ENCODE measurements at places on chromosomes 12 and 14.

- no peak for DNase-seq
Observed at GRCh38 chr14:64637735-64638473, 66.3 kb upstream of the PLEKHG3 start.

- no peak for DNase-seq
Observed at GRCh38 chr12:126055521-126055920, 990.3 kb downstream of the AACS start.

GRCh38 chr14:61716956-61717355 is 21.6 kb downstream of the HIF1A start:
- DNase-seq, result no peak

DNA sequence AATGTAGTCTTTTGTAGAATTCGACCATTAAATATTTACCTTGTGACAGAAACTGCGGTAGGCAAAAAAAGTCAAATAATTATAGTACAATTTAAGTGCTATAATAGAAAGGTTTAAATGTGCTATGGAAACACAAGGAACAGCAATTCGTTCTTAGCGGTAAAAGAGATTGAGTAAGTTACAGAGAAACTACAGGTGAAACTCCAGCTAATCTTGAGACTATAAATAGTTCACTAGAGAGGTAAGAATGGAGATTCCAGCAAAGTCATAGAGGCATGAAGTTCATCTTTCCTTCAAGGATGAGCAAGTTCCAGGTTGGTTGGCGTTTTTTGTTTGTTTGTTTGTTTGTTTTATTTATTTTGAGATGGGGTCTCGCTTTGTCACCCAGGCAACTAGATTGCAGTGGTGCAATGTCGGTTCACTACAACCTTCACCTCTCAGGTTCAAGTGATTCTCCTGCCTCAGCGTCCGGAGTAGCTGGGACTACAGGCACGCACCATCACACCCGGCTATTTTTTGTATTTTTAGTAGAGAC is 878 bp upstream of the R3HDM2 start:
- DNase-seq, result no peak

GRCh38 chr14:86596024-86596423 is 1066.1 kb downstream of the FLRT2 start:
- no peak for DNase-seq

DNA sequence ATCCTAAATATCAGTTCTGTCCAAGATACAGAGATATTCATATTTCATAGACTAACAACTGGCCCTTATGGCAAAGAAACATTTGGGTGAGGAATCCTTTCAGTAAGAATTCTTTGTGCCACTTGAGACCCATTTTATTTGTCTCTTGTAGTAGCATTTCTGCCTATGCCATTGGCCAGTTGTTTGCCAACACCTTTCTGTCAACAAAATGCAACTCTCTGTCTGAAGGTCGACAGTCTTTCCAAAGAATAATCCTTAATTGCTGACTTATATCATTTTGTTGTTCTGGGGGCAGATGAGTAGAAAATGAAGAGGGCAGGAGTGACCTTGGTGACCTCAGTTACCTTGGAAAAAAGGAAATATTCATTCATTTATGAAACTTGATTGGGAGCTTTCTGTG is 10.9 kb downstream of the IFT43 start:
- DNase-seq, result no peak

DNA sequence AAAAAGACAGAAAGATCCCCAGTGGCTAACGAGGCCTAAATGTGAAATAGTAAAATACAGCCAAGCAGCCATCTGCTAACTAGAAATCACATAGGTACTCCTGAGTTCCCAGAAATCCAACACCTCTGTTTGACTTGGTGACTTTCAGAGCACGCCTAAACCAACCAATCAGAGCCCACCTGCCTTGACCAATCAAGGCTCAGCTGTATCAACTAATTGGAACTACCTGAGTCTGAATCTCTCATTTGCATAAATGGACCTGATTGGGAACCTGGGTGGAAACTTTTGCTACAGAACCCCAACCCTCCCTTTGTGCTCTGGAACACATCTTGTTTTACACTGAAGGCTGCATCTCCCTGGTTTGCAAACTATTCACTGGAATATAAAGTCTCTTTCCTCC is 5.1 kb upstream of the TCL1B start:
- no peak for DNase-seq

GRCh38 chr12:674272-674781 is 11.1 kb upstream of the NINJ2 start:
- no peak for DNase-seq

DNA sequence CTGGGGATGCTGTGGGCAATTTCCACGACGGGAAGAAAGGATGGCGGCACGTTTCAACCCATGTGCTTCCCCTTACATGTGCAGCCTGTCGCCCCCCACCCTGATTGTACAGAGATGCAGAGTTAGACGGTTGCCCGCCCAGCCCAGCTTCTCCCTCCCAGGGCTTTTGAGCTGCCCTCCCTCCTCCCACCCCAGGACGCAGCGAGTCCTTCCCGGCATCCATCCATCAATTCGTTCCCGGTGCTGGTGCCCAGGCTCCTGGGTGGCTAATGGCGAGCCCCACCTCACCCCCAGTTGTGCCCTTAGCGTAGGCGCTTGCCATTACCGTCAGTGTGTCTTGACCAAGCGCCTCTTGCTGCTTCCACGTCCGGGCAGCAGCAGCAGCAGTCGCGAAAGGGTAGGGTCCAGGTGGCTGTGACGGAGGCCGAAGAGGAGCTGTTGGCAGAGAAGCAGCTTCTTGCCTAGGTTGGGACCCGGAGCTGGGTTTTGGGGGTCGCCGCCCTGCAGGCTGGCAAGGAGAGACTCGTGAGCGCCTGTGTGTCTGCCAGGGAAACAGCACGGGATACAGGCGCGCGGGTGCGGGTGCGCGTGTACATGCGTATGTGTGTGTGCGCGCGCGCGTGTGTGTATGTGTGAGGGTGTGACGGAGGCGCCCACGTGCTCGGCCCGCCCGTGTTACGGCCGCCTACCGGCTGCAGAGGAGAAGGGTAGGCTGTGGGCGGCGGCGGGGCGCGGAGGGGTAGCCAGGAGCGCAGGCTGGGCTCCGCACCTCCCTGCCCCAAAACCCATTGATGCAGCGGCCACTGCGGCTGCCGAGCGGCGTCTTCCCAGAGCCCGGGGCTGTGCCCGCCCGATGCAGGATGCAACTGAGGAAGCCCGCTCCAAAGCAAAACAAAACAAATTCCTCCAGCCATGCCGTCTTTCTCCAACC is at the start of gene SLC6A15:
SLC6A15 (minus strand) TSS at position 602 of the 931 bp plus-strand sequence. CDS start 20,679 bp downstream, outside the sequence.
- no peak for DNase-seq

DNA sequence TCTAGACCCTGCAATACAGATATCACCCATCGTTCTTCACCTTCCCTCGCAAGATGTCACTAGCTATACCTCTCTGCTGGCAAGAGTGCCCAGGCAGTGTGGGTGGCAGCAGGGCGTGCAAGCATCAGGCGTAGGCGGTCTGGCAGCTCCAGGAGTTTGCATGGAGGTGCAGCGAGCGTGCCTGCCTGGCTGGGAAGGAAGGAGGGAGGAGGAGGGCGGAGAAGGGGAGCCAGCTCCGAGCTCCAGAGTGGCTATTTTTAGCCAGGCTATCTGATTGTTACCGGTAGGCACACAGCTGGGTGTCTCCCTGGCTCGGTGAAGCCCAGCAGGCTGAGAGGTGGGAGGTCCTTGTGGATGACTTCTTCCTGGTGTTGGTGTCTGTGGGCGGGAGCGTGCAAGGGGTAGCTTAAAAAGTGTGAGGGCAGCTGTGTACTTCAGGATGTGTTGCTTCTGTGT is 6.2 kb downstream of the FOXJ2 start:
- no peak for DNase-seq

DNA sequence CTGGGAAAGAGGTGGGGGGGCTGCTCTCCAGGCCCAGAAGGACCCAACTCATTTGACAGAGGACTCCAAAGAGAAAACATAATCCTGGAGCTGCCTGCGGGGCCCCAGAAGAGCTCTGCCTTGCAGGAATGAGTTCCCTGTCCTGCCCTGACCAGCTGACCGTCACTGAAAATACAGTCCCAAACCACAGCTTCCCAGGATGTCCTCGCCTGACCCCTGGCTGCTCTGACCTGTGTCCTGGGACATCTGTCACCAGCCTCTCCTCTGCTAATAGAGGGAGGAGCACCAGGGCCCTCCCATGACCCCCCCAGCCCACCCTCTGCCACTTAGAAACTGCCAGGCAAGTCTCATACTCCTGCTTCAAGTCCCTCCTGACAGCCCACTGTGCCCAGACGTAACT is 9.8 kb downstream of the FIGNL2 start:
- no peak for DNase-seq

DNA sequence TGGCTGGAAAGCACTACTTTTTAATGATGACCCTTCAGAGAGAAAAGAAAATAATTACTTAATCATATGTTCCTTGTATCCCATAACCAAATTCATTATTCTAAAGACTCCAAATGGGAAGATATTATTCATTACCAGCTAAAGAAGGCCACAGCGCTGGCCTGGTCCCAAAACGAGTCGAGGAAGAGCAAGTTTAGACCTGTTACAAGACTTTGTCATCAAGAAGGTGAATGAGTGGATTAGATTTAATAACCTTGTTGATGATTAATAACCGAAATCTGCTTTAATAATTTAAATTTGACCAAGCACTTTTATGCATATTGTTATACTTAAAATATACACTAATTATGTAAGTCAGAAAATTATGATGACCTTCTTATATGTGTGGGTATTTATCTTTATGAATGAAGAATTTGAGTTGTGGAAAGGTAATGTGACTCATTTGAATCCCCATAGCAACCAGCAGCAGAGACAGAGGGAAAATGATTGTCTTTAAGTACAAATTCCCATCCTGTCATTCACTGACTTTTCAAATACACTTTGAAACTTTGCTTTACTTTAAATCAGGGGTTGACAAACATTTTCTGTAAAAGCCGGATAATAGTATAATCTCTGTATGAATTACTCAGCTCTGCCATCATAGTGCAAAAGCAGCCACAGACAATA is 200.3 kb upstream of the NPAS3 start:
- DNase-seq, result no peak

DNA sequence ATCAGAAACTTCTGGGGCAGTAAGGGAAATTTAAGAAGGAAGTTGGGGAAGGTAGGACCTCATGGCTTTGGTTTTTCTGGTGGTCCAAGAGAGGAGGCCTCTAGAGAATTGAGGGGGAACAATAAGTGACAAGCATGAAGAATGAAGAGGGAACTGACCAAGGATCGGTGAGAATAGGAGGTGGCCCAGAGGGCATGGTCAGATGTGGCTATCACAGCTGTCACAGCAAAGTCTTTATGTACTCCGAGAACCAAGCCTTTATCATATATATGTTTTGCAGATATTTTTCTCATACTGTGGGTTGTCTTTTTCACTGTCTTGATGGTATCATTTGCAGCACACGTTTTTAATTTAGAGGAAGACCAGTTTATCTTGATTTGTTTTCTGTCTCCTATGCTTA is 64.3 kb downstream of the PPP2R5C start:
- no peak for DNase-seq

- no peak for DNase-seq
Observed at GRCh38 chr14:77062261-77062660, 33.8 kb upstream of the IRF2BPL start.
